ENCODE measurements at places on chromosomes 7 and 10.

DNA sequence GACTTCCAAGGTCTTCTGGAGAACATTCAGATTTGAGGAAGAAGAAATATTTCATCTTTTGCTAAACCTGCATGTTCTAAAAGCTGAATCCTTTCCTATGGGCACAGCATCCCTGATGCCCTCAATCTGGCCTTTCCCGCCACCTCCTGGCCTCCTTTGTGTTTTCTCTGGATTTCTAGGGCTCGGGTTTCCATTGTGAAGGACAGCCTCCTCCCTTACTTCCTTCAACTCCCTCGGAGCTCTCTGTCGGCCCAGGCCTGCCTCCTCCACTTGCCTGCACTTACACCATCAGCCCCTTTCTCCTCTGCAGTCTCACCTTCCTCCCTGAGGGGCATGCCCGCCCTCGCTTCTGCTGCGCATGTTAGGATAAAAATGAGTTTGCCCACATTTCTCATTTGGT lies 75.4 kb downstream of the WIPF3 start:
- no peak for DNase-seq

DNA sequence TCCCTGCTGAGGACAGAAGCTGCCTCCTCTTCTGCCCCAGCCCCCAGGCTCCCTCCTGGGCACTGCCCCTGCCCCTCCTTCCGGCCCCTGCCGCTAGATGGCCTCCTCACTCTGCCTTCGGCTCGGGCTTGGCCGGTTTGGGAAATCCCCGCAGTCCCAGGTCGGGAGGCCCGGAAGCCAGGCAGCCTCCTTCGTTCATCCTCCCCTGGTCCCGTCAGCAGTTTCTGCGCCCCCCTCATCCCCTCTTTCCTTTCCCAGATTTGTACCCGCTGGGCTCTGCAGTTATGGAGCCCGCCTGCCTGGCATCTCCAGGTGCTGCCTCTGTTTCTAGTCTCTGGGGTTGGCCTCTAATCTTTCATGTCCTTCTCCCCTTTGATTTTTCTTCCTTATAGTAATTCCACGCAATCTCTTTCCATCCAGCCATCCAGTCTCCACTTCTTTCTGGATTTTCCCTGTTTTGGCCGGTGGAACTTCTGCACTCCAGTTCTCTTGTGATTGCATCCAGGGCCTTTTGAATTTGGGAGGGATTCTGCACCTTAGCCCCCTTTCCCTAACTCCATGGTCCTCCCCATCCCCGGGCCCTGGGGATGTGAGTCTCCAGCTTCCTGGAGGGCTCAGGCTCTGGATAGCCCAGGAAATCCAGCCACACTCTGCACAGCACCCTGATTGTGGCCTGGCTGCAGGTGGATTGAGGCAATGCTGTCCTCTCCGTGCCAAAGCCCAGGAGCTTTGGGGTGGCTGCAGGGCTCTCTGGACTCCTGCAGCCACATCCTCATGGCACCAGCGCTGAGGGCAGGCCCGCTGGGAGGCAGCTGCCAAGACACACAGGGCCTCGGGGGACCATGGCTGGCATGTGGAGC lies 3.3 kb upstream of the SHH start:
- DNase-seq, result peak; percentile 89

DNA sequence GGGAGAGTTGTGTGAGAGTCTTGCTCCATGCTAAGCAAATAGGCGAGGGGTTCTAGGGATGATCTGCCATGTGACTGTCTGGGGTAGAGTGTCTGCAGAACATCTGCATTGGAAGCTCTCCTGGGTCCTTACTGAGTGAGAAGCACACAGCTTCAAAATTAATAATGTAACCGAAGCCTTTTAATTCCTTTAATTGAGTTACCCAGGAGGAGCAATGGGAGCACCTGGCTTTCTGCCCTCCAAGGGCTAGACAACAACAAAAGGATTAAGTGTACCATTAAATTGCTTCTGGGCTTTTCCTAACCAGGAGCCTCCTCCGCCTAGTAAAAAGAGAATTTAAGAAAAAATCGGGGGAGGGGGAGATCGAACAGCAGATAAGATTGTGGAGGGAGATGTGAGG lies 102.0 kb upstream of the TBX20 start:
- DNase-seq, result no peak

- no peak for DNase-seq
Measured at GRCh38 chr7:142263598-142264380, 5.9 kb upstream of the PRSS58 start.

- no peak for DNase-seq
Measured at GRCh38 chr10:69383558-69383957, 33.2 kb downstream of the TACR2 start.

DNA sequence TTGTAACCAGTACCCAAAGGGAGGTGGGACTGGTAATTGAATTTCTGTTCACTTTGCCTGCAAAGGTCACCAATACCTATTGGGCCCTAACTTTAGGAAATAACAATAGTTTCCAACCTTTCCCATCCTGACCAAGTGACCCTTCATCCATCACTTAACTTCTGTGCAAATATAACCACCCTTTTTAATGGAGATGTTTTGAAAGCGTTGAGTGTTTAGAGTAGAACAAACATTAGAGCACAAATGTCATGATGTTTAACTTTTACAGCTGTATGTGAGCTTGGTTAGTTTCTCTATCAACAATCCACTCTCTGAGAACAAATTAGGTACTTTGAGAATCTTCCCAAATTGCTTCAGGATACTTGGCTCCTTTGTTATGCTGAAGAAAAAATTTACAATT lies 66.4 kb downstream of the MET start:
- no peak for DNase-seq

DNA sequence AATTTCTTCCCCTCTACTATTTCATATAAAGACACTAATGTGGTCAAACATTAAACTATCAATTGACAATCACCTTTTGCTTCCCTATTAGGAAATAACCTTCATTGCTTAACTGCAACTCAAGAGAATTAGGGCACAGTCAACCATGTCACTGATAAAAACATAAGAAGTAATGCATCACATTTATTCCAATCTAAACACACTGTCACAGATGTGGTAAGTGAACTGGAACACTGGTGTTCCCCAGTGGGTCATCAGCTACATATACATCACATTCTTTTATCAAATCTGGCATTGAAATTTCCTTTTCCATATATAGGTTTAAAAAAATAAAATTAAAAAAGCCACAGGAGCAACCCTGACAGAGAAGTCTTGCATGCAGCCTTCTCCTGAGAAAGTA lies 3.7 kb downstream of the TRIL start:
- DNase-seq, result no peak

- DNase-seq, result no peak
Measured at GRCh38 chr7:142488036-142488633, 230.3 kb upstream of the PRSS58 start.

DNA sequence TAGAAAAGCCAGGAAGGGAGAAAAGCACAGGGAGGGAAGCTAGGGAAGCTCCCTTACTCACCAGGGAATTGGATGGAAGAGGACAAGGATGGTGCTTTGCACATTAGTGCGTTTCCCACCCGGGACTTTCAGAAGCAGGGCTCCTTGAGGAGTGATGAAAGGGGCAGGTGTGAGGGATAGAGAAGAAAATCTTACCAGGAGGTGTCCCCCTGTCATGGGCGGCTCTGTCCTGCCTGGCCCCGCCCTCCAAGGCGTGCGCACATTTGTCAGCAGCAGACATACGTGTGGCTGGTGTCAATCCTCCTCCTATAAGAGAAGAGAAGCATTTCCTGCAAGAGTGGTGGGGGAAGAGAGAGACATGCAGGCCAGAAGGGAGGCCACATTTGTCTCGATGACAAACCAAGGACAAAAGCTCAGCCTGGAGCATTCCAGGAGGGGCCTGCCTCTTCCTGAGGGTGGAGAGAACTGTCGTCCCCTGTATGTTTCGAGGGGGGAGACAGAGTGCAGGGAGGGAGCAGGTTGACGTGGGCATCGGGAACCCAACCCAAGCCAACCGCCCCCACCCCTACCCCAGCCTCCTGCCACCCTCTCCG lies 47.4 kb upstream of the COMTD1 start:
- DNase-seq, result no peak

DNA sequence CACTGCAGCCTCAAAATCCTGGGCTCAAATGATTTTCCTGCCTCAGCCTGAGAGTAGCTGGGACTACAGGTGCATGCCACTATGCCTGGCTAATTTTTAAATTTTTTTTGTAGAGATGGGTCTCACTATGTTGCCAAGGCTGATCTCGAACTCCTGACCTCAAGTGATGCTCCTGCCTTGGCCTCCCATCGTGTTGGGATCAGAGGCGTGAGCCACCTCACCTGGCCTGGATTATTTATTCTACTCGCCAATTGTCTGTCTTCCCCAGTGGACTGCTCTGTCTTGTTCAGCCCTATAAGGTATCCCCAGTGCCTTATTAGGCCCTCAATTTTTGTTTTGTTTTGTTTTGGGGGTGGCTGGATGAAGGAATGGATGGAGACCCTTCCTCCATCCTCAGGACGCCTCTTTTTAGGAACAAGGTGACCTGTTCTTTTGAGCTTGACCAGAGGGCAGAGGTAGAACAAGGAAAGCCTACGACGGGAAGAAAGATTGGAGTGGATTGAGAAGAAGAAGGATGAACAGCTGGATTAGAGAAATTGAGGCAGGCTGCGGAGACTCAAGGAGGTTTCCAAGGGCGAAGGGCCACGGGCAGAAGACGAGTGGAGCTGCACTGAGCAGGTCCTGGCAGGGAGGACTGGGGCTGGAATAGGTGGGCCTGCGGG lies 541 bp upstream of the DENND10 start:
- no peak for DNase-seq

GRCh38 chr10:43931308-43931930 lies 282.7 kb upstream of the ZNF32 start:
- DNase-seq, result no peak

DNA sequence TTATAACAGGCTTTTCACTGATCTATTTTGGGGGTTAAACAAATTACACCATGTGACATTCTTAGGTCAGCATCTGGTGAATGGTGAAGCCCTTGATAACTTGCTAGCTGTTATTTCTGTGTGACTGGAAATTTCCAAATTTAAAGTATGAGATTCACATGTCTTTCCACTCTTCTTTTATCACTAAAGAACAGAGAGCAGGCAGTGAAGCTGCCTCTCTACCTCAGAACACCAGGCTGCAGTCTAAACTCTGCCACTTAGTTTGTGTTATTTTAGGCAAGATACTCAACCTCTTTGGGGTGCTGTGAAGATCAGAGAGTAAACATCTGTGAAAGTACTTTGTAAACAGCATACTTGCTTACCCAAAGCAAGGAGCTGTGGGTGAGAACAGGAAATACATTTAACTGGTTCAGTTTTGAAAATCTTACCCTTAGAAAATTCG lies 15.5 kb upstream of the SP4 start:
- peak; percentile 38 for DNase-seq

DNA sequence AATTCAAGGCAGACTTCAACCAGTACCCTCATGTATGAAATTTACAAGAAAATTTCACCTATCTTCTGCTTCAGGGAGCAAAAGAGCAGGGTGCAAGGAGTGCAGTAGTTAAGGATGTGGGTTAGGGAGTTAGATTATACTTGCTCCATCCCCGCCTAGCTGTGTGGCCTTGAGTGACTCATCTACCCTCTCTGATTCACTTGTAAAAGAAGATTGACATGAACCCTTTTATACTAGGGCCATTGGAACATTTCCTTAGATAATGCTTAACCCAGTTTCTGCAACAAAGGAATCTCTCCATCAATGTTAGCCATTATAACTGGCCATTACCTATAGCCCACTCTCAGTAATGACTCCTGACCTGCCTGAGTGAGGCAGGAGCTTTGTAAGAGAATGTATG lies 10.2 kb upstream of the HSPA12A start:
- no peak for DNase-seq

DNA sequence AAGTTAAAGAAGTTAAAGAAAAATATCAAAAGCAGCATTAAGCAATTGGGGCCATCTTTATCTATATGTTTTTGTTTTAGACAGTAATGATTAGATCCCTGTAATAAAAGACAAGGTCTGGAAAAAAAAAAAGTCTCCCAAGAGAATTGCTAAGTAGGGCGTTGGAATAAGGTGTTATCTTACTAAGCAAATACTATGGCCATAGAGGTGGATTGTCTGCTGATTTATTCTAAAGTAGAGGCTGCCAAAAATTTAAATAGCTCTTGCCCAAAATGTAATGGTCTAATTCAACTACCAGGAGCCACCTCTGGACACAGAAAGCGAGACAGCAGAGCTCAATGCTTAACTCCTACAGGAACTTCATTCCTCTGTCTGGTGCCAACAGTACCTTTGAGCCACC lies 71.6 kb downstream of the HERPUD2 start:
- no peak for DNase-seq

- DNase-seq, result no peak
Measured at GRCh38 chr7:3588341-3588740, 287.3 kb downstream of the SDK1 start.

- DNase-seq, result peak; percentile 64
Measured at GRCh38 chr7:111083413-111083812, 7.5 kb upstream of the LRRN3 start.

Data from GM20000 (cell line).